DND-41 (cell line): ENCODE measurements at places on chromosomes 1 and 21.

DNA sequence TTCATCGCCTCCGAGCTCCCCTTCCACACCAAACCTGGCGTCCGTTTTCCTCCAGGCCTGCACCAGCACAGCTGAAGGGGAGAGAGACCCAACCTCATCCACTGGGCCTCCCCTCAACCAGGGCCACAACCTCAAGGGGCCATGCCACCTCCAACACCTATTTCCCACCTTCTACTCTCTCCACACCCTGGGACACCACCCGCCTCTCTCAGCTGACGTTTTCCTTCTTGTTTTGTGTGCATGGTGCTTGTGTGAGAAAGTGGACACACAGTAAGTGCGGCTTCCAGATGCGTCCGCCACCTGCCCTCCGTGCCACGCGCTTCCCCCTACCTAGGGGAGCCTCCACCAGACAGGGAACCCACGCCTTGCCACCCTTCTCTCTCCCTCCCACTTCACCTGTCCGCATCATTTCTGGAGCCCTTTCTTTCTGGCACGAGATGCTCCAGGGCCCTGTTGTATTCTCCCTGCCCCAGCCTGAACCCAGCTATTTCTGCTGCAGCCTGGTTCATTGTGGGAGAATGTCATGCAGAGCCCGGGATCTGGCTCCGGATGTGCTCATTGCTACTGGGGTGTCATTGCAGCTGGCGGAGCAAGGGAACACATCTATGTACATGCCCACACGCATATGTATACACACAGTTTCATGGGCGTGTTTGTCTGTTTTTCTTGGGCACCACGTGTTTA is 1.3 kb upstream of the GNB1 start:
- H3K36me3 ChIP-seq = no peaks in the 10 kb centered on the region
- no peaks in the 10 kb centered on the region for H3K27me3 ChIP-seq
- H3K4me3 ChIP-seq = peak overlapping the region; percentile 87
- peak overlapping the region; percentile 86 for H3K27ac ChIP-seq

- no peak overlapping the region for H3K27ac ChIP-seq
- H3K27me3 ChIP-seq = no peaks in the 10 kb centered on the region
- DNase-seq = no peak
- no peak overlapping the region for H3K4me3 ChIP-seq
- no peaks in the 10 kb centered on the region for H3K4me1 ChIP-seq
- H3K36me3 ChIP-seq = peaks cover 9% of the 10 kb centered on the region; the same call in 1 of the 2 replicates
Observed at GRCh38 chr1:86362807-86363206, 33.3 kb downstream of the ODF2L start.

DNA sequence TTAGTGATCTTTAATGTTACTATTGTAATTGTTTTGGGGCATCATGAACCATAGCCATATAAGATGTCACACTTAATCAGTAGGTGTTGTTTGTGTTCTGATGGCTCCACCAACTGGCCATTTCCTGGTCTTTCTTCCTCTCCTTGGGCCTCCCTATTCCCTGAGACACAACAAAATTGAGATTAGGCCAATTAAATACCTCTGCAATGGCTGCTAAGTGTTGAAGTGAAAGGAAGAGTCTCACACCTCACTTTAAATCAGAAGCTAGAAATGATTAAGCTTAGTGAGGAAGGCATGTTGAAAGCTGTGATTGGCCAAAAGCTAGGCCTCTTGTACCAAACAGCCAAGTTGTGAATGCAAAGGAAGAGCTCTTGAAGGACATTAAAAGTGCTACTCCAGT is 30.7 kb downstream of the PPP2R5A start:
- H3K27ac ChIP-seq = no peak overlapping the region
- peaks cover 8% of the 10 kb centered on the region; the same call in 1 of the 2 replicates for H3K36me3 ChIP-seq
- H3K4me1 ChIP-seq = no peaks in the 10 kb centered on the region
- no peak overlapping the region for H3K4me3 ChIP-seq
- no peak for DNase-seq

GRCh38 chr1:70264839-70265238 is 43.7 kb downstream of the SRSF11 start:
- H3K27ac ChIP-seq = no peak overlapping the region
- DNase-seq = no peak
- H3K4me3 ChIP-seq = no peak overlapping the region
- H3K4me1 ChIP-seq = no peaks in the 10 kb centered on the region
- H3K27me3 ChIP-seq = no peaks in the 10 kb centered on the region

DNA sequence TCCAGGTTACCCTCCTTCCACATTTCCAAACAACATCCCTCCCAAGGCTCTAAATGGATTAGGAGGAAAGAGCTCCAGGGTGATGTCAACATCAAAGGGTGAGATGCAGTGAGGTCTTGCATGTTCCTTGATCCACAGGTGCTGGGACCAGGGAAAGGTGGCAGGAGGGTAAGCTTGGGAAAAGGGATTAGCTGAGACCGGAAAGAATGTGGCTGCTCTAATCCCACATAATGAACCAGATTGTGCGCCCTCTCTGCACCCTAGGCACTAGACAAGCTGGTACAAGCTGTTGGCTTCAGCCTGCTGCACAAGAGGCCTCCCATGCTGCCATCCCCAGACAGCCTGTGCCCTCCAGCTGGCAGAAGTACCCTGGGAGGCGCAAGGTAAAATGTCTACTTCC is 34.9 kb downstream of the PLXNA2 start:
- peaks cover 38% of the 10 kb centered on the region for H3K27me3 ChIP-seq
- no peak overlapping the region for H3K4me3 ChIP-seq
- H3K4me1 ChIP-seq = no peaks in the 10 kb centered on the region
- DNase-seq = no peak
- no peak overlapping the region for H3K27ac ChIP-seq

DNA sequence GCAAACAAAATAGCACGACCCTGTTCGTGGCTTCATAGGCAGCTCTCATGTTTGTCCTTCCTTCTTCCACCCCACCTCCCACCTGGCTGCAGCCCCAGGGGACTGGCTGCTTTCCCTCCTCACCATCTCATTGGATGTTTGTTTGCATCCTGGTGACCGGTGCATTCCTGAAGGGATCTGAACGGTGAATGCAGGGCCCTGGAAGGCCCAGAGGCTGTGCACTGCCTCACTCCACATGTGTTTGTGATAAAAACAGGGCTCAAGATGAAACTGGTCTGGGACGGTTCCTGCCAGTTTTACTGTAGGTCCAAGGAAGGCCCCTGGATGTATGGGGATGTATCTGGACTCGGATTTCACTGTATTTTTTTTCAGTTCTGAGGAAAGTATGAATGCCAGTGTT is 42.8 kb downstream of the CNN3 start:
- H3K27me3 ChIP-seq = no peaks in the 10 kb centered on the region
- H3K4me3 ChIP-seq = no peak overlapping the region
- no peak overlapping the region for H3K27ac ChIP-seq
- DNase-seq = no peak
- H3K36me3 ChIP-seq = no peaks in the 10 kb centered on the region

- peak; percentile 19 for DNase-seq
- no peak overlapping the region for H3K27ac ChIP-seq
Observed at GRCh38 chr1:45334308-45335245, 5.4 kb upstream of the TOE1 start.

- no peak overlapping the region for H3K4me3 ChIP-seq
- no peaks in the 10 kb centered on the region for H3K36me3 ChIP-seq
- DNase-seq = no peak
- H3K4me1 ChIP-seq = peaks cover 19% of the 10 kb centered on the region
- H3K27ac ChIP-seq = no peak overlapping the region
Observed at GRCh38 chr1:45205011-45205909, 1.1 kb downstream of the ZSWIM5 start.

DNA sequence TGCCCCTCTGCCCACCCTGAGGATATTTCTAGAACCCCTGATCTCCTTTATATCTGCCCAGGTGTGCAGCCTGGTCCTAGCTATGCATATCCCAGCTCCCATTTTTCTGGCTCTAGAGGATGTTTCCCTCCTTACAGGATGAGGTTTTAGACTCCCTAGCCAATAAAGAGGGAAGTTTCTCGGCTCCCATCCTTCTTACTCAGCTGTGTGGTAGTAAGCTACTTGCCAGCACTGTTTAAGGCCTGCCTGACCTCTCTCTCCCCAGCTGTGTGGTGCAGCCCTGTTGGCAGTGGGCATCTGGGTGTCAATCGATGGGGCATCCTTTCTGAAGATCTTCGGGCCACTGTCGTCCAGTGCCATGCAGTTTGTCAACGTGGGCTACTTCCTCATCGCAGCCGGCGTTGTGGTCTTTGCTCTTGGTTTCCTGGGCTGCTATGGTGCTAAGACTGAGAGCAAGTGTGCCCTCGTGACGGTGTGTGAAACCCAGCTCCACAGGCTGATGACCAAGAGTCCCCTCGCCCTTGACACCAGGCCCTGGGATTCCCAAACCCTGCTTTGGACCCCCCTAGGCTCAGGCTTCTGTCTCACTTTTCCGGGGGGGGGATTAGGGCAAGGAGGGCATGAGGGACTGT is 7.8 kb upstream of the P3R3URF start:
- H3K4me1 ChIP-seq = peaks cover 16% of the 10 kb centered on the region
- DNase-seq = no peak
- no peak overlapping the region for H3K4me3 ChIP-seq
- H3K27ac ChIP-seq = no peak overlapping the region

- DNase-seq = no peak
- no peaks in the 10 kb centered on the region for H3K4me1 ChIP-seq
- peaks cover 7% of the 10 kb centered on the region for H3K27me3 ChIP-seq
- H3K27ac ChIP-seq = no peak overlapping the region
- no peak overlapping the region for H3K4me3 ChIP-seq
- no peaks in the 10 kb centered on the region for H3K36me3 ChIP-seq
Observed at GRCh38 chr1:9211291-9211811, 23.2 kb upstream of the H6PD start.

DNA sequence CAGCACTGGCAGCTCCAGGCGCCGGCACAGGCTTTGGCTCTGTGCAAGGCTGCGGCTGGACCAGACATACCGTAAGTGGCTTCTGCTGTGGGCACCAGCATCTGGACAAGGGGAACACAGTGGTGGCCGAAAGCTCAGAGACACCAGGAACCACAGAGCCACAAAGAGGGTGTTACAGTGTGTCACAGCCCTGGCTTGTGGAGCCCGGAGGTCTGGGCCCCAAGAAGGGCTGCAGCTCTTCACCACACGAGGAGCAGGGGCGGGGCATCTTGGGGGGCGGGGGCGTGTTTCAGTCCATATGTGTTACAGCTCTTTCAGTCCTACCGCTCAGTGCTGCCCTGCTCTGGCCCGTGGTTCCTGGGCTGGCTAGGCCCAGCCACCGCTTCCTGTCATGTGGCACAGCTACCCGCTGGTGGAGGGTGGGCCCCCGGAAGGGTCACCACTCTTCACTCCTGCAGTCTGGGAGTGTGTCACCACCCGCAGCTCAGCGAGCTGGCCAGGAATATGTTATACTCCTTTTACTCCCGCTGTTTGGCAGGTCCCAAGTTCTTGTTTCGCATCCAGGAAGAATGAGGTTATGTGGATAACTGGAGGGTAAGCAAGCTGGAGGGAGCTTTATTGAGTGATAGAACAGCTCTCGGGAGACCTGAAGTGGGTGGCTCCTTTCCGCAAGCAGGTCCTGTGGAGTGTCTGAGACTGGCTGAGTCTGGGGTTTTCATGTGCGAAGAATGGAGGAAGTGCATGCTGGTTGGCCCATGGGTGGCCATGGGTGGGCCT is 3.3 kb upstream of the LSM10 start:
- H3K4me3 ChIP-seq = no peak overlapping the region
- H3K27me3 ChIP-seq = no peaks in the 10 kb centered on the region
- H3K4me1 ChIP-seq = peaks cover 21% of the 10 kb centered on the region
